ENCODE measurements at places on chromosomes 3 and 15. TPM values are rescaled to one million over a fixed set of nuclear protein-coding genes. Genes with fewer than 3 reads are reported as not detected.

Gene ADCY5
- 1.2 TPM for total RNA-seq

Gene TNFSF10
- total RNA-seq, result not detected

Gene ASB14
- total RNA-seq, result not detected

Gene GNAT1
- total RNA-seq, result not detected

DNA sequence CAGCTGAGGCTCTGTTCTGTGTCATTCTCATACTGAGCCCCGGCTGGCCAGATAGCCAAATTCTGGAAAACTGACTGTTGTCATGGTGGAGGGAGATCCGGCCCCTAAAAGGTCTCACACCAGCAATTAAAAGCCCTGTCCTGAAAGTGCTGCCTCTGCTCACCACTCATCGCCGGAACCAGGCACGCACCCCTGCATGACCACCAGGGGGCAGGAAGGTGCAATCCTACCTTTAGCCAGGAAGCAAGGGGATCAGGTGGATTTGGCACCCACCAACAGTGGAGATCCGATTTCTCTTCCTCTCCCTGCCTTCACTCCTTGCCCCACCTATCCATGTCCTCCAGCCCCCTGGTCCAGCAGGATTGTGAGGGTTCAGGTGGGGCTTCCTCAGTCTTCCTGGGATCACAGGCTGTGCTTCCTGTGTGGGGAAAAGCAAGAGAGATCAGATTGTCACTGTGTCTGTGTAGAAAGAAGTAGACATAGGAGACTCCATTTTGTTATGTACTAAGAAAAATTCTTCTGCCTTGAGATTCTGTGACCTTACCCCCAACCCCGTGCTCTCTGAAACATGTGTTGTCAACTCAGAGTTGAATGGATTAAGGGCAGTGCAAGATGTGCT lies 16.1 kb upstream of the CACNA2D2 start:
- DNase-seq, result peak; percentile 73

GRCh38 chr3:112857526-112857925 lies 10.9 kb upstream of the CD200R1L start:
- DNase-seq, result no peak

GRCh38 chr3:9649791-9650521 lies 651 bp downstream of the MTMR14 start:
- no peak for DNase-seq

GRCh38 chr3:186002884-186003472 lies 65.2 kb upstream of the TRA2B start:
- DNase-seq, result peak; percentile 63

GRCh38 chr3:81500039-81500438 lies 261.4 kb downstream of the GBE1 start:
- DNase-seq, result no peak

DNA sequence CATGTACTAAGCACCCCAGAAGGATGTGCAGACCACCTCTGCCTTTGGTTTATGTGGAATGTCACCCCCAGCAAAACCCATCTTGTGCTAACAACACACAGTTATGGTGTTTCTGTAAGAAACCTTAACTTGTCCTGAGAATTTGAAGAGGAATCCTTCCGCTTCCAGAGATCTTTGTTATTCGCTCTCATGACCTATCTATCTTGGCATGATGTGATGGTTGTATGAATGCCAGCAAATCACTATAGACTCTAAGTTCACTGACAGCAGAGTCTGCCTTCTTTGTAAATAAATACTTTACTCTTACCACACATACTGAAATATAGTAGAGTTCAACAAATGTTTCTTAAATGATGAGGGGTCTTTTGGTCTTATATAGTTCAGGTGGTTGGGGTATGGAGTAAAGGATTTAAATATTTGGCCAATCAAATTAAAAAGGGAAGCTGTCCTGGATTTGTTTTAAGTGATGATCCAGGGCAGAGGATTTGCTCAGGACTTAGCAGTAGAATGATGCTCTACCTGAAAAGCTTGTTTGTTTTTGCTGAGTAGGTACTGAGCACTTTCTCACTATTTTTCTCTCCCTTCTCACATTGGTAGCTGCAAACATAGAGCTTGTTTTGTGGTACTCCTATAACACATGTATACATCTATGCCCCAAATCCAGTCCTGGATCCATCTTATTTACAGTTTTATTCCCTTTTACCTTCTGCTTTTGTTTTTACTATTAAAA lies 27.9 kb upstream of the RTP1 start:
- DNase-seq, result no peak
